ENCODE measurements at places on chromosomes 4 and X.

GRCh38 chr4:47463235-47463956, at the start of gene COMMD8:
COMMD8 (minus strand) TSS chr4:47463702; CDS start chr4:47463651, 51 bp downstream.
- DNase-seq: peak; percentile 96

DNA sequence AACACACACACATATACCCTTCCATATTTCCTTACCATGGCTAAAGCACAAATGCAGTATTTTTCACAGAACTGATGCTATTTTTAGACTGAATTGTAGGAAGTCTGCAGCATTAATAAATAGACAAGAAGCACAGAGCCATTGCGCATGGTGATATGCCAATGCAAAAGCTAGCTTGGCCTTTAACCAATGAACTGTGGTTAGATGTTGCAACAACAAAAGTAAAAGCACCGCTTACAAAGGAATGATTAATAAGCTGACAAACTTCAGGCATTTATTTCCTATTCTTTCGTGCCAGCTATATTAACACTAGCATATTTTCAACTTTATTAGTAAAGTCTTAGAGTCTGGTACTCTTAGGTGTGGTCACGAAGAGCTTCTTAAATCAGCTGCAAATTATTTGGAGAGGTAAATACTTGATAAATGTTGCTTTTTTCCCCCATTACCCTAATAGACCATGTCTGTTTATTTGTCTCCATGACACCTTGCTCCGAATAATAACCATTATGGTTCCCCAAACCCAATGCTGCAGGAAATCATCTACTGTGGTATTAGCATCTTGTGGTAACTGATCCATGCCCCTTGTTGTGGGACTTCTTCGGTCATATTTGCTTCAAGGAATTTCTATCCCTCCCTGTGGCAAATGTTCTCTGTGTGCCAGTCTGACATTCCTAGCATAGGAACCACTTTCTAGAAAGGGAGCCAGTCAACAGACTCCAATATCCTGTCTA, 306.1 kb upstream of the TAPT1 start:
- no peak for DNase-seq

DNA sequence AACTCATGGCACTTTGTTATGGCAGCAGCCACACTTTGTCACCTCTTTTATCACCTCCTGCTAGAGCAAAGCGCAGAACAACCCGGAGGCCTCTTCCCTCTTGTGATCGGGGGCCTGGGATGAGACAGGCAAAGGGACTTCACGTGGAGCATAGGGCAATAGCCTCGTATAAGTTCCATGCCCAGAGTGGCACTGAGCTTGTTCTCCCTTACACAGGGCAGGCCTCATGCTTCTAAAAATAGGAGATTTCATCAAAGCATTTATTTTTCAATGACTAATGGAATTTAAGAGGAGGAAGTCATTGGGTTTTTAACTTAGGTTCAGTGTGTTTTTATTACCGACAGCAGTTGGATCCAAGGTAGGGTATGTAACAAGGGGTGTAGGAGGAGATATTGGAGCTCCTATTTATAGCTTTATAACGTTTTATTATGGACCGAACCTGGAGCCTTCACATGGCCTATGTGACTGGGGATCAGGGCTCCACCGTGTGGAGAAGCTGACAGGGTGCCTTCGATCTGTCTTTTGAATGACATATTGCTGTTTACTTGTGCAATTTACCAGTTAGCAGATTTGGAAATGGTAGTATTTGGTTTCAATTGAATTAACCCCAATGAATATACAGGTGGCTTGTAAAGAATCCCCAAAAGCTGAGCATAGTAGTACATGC, 93.8 kb downstream of the SLC2A9 start:
- no peak for DNase-seq

GRCh38 chr4:183960046-183960420, 54.9 kb downstream of the STOX2 start:
- peak; percentile 87 for DNase-seq

DNA sequence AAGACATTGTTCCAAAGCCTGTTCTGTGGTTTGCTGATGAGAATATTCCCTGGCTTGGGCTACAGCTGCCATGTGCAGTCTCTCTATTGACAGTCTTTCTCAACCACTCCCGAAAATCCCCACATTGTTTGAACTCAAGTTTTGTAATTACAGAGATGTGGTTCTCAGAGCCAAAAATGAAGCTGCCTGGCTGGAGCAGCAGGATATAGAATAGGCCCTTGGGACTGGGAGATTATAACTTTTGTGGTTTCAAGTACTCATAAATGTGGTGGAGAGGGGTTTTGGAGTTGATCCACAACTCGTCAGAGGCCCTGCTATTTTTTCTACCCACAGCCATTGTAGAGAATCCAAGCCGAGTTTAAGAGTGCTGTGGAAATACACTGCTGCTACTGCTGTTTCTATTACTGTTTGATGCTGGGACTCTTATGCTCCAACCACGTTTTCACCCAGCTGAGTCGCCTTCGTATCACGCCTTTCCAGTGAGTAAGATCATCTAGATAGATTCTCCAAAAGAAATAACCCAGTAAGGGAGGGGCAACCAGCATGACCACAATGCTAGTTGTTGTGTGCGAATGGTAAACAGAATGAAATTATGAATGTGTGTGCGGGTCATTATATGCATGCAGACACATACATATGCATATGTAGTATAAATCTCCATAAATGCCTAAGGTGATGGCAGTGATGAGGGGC, 57.1 kb upstream of the ATXN3L start:
- peak; percentile 93 for DNase-seq

- DNase-seq: no peak
Observed at GRCh38 chr4:100075486-100076270, 114.6 kb downstream of the DDIT4L start.

GRCh38 chr4:55437823-55438222, 42.1 kb downstream of the TMEM165 start:
- no peak for DNase-seq

DNA sequence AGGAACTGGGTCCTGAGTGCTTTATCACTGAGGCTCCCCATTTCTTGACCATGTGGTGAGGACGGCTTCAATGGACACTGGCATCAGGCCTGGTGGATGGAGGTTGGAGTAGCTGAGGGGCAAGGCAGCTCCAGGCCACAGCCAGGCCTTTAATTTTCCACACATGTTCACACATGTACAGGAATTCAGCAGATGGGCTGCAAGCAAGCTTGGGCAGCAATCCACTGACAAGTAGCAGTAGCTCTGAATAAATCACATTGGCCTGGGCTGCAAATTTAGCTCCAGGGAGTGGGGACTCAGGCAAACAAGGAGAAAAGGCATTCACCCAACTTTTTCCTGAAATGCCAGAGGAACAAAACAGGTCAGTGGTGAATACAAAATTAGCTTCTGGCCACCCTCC, 107.8 kb upstream of the SCML1 start:
- no peak for DNase-seq

DNA sequence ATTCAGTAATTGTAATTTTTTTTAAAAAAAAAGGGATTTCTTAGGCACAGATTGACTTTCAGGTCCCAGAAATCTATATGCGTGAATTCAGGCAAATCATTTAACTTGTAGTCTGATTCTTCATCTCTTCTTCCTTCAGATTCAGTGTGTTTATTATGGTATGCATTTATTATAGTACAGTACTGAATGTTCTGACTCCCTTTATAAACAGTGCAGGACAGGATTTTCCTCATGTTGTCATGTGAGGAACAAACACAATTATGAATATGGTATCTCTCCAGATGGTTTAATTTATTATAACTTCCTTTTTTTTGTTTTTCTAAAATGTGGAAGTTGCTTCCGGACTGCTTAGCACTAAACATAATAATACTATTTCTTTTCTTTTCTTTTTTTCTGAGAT, 54.2 kb downstream of the RPS3A start:
- no peak for DNase-seq

DNA sequence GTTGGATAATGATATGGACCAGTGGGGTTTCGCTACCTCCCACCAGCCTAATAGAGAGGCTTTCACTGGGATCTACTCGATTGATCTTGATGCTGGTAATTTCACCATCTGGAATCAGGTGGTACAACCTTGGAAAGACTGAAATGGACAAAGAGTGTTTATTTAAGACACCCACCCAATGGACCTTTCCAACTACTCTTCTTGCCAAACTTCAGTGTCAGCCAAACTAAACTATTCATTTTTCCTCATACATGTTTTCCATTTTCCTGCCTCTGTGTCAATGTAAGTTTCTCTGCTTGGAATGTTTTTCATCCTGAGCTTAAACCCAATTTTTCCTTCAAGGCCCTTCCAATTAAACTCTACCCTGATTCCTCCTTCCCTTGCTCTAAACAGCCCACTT, 92.6 kb downstream of the LNX1 start:
- no peak for DNase-seq

DNA sequence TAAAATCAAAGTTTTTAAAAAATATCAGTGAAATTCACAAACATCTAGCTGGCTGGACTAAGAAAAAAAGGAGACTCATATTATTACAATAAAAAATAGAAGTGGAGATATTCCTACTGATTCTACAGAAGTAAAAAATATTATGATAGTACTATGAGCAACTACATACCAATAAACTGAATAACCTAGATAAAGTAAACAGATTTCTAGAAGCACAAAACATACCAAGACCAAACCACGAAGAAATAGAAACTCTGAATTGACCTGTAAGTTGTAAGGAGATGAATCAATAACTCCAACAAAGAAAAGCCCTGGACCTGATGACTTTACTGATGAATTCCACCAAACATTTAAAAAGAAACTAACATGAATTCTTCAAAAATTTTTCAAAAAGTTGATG, 867.3 kb downstream of the PCDH18 start:
- no peak for DNase-seq

DNA sequence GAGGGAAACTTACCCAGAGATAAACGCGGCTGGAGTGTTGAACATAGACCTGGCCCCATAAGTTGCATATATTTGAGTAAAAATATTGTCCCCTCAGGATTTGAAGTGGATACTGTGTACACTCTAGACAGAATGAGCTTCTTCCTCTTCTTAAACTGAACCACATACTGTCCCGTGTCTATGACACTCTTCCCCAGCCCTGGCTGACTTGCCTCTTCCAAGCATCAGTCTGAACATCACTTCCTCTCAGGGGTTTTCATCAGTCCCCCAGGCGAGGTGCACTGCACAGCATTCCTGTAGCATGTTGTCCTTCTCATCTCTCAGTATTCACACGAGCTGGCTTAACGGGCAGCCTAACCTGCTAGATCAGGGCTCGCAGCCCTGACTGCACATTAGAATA, 80.5 kb upstream of the TMEM150C start:
- DNase-seq: no peak

DNA sequence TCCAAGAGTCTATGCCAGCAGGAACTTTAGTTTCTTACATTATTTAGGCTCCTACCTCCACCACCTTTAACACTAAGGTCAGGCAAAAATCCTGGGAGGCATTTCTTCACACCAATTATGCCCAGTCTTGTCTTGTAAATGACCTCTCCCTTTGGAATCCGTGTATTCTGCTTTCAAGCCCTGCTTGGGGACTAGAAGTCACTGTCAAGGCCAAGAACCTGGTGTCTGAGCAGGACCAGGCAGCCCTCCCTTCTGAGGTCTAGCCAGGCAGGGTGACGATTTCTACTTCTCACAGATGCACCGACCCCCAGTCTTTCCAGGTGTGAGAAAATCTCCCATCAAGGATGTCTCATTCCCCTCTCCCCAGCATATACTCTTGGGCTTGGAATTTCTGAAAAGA, 82.7 kb upstream of the C1QTNF7 start:
- no peak for DNase-seq

DNA sequence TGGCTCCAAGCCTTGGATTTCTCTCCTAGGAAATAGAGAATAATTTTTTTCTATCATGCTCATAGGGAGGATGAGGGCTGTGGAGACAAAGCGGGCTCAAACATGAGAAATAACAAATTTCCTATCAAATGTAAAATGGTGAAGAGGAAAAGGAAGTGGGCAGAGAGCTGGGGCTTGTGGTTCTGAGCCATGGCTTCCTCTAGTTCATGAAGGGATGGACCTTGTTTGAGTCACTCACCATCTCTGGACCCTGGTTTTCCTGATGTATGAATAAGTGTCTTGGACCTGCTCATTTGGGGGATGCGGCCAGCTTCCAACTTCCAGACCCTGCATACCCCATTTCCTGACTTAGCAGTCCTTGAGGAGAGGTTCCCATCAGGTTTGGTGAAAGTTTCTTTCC, 63.0 kb downstream of the MSX1 start:
- DNase-seq: no peak

GRCh38 chr4:173424899-173425805, 26.2 kb upstream of the SCRG1 start:
- DNase-seq: no peak

- DNase-seq: no peak
Observed at GRCh38 chr4:15755321-15756155, 22.6 kb upstream of the CD38 start.

GRCh38 chr4:96675896-96676295, 836.0 kb downstream of the PDHA2 start:
- DNase-seq: no peak

- no peak for DNase-seq
Observed at GRCh38 chrX:15143825-15144121, 126.1 kb downstream of the ASB9 start.

- no peak for DNase-seq
Observed at GRCh38 chr4:40552536-40552935, 77.1 kb downstream of the RBM47 start.

- no peak for DNase-seq
Observed at GRCh38 chr4:61866378-61867030, 666.4 kb downstream of the ADGRL3 start.

All from NCI-H1092 (cell line).